ENCODE measurements at places on chromosomes 1 and 21. TPM values are rescaled to one million over a fixed set of nuclear protein-coding genes. Genes with fewer than 3 reads are reported as not detected.
A peak's percentile ranks its signal among the peaks of the same experiment; 100 is the strongest.

DNA sequence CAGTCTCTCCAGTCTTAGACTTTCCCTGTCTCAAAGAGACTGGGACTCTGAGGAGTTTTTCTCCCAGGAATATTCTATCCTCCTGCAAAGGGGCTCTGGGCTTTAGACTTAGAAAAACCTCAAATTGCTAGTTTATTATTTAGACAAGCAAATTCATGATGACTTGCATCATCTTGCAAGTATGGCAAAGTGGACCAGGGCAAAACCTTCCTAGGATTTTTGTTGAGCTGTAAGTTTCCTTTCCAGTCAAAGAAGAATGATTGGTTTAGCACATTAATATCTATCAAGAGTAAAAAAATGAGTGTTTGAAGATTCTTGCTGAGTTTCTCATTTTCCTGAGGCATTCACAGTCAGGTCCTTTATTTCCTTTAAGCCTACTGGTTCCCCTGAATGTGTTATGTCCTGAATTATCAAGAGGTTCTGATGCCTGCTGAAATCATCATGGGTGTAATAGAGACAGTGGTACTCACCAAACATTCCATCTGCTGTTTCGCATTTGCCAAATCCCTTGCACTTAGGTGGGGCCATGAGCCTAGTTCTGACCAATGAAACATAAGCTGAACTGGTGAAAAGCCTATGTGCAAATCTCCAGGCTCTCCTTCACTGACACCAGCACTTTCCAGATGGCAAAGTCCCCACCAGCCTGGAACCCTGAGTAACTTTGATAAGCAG lies 25.2 kb upstream of the SPAG17 start:
- DNase-seq: no peak

The MASP2 gene
- total RNA-seq: not detected

The FMO2 gene
- 128 TPM for total RNA-seq

DNA sequence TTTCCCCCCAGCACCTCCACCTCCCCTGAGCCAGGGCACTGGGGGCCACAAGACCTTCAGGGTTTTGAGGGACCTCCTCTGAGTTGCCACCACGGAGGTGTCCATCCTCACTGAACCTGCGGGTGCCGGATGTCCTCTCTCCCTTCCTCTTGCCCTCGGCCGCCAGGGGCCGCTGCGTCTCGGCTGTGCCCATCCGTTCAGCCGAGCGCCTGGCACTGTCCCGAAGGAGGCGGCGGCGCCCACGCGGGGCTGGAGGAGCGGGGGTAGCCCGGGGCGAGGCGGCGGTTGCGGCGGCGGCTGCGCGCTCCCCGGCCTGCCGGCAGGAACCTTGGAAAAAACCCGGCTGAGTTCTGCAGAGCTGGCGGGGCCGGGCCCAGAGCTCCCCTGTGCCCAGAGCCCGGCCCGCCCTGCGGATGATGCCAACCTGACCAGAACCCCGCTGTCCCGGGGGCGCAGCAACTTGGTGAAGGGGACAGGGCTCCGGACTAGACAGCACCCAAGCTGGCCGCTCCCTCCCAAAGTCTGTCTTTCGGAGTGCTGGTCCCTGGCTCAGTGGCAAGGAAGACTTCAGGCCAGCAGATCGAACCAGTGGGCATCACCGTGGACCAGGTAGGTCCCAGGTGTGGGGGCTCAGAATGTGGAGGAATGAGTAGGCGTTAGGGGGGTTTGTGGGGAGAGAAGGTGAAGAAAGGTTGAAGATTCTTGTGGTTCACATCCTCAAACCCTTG lies 3.7 kb upstream of the PPM1J start:
- peak; percentile 92 for DNase-seq

The BRDT gene
- not detected for total RNA-seq

The KIRREL1 gene
- 22.7 TPM for total RNA-seq

- DNase-seq: no peak
Measured at GRCh38 chr1:181397845-181398244, 85.5 kb upstream of the CACNA1E start.

DNA sequence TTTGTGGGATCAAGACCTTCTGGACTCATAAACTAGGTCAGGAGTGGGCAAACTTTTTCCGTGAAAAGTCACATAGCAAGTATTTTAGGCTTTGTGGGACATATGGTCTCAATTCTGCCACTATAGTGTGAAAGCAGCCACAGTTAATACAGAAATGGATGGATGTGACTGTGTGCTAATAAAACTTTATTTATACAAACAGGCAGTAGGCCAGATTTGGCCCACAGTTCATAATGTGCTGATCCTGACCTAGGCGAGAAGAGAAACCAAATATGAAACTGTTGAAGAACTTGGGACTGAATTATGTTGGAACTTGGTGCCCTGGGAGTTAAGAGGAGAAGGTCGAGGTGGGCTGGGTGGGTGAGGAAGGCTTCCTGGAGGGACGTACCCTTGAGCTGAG lies 17.1 kb downstream of the PADI3 start:
- DNase-seq: no peak
